ENCODE measurements at places on chromosomes 12 and 14. TPM values are rescaled to one million over a fixed set of nuclear protein-coding genes. Genes with fewer than 3 reads are reported as not detected.

Gene A2M
- total RNA-seq: 569 TPM

DNA sequence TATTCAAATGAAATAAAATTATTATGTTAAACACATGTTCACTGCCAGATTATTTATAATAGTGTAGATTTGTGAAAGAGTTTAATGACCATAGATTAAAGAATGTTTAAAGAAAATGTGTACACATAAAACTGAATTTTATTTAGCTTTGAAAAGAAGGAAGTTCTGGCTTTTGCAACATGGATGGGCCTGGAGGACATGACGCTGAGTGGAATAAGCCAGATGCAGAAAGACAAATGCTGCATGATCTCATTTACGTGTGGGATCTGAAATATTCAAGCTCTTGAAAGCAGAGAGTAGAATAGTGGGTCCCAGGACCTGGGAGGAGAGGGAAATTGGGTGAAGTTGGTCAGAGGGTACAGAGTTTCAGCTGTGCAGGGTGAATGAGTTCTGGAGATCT is 1261.2 kb downstream of the TMEM121 start:
- DNase-seq: no peak

Gene DCN
- total RNA-seq: 741 TPM

DNA sequence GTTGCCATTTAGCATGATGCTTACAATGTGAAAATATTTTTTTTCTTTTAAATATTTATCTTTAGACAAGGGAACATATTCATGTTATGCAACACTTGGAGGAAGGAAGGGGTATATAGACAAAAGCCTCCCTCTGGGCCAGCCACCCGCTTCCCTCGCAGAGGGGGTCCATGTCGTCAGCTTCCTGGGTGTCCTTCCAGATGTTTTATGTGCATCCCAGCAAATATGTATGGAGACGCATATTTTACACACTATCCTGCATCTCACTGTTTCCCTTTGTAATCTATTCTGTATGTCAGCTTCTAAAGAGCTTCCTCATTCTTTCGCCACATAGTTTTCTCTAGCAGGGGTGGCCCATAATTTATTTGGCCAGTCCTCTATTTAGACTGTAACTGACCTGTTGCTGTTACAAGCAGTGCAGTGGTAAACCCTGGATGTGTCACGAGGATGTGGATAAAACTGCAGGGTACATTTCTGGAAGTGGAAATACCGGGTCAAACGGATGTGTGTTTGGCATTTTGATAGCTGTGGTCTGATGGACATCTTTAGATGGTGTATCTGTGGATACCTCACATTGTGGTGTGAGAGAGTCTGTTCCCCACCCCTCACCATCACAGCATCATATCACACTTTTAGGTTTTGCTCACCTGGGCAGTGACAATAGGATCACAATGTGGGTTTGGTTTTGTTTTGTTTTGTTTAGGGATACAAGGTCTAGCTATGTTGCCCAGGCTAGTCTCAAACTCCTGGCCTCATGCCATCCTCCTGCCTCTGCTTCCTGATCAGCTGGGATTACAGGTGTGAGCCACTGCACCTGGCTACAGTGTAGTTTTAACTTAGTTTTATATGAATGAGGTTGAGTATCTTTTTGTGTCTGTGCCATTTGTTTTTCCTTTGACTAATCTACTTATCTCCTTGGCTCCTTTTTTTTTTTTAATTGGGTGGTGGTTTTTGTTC is 31.6 kb downstream of the FAM222A start:
- DNase-seq: peak; percentile 6

Gene RPL10L
- not detected for total RNA-seq
